Right atrium auricular region (tissue), 2 donors: ENCODE measurements at places on chromosomes 5 and 9.
A peak's percentile ranks its signal among the peaks of the same experiment; 100 is the strongest.

DNA sequence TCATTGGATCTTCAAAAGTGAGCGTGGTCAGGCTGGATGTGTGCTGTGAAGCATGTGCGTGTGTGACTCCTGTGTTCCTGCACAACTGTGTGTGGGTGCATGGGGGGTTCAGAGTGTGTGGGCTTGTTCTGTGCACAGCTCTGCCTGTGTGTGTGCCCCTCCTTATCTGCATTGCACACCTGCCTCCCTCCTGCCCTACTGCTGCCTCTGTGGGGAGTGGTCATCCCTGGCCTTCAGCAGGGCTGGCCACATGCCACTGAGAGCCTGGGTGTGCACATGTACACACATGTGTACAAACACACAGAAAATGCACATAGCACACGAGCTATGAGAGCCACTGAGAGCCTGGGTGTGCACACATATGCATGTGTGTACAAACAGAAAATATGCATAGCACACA lies 92.1 kb downstream of the CACNA1B start:
- H3K27me3 ChIP-seq: no peaks in the 10 kb centered on the region
- no peak overlapping the region for H3K4me3 ChIP-seq
- H3K4me1 ChIP-seq: no peaks in the 10 kb centered on the region
- H3K27ac ChIP-seq: no peak overlapping the region

- no peak overlapping the region for H3K27ac ChIP-seq
- no peaks in the 10 kb centered on the region for H3K4me1 ChIP-seq
- no peaks in the 10 kb centered on the region for H3K27me3 ChIP-seq
- no peak overlapping the region for H3K4me3 ChIP-seq
- DNase-seq: no peak
These were observed 830.4 kb downstream of the MAT2B start for GRCh38 chr5:164335837-164336236.

GRCh38 chr9:27701016-27701415 lies 127.7 kb upstream of the C9orf72 start:
- H3K4me3 ChIP-seq: no peak overlapping the region
- no peak for DNase-seq
- no peaks in the 10 kb centered on the region for H3K27me3 ChIP-seq
- no peaks in the 10 kb centered on the region for H3K36me3 ChIP-seq
- H3K27ac ChIP-seq: no peak overlapping the region

- H3K4me3 ChIP-seq: no peak overlapping the region
- no peak for DNase-seq
- H3K4me1 ChIP-seq: peaks cover 9% of the 10 kb centered on the region
- H3K27ac ChIP-seq: no peak overlapping the region
- H3K27me3 ChIP-seq: no peaks in the 10 kb centered on the region
These were observed 302.4 kb downstream of the RAB3C start for GRCh38 chr5:58885260-58885659.

DNA sequence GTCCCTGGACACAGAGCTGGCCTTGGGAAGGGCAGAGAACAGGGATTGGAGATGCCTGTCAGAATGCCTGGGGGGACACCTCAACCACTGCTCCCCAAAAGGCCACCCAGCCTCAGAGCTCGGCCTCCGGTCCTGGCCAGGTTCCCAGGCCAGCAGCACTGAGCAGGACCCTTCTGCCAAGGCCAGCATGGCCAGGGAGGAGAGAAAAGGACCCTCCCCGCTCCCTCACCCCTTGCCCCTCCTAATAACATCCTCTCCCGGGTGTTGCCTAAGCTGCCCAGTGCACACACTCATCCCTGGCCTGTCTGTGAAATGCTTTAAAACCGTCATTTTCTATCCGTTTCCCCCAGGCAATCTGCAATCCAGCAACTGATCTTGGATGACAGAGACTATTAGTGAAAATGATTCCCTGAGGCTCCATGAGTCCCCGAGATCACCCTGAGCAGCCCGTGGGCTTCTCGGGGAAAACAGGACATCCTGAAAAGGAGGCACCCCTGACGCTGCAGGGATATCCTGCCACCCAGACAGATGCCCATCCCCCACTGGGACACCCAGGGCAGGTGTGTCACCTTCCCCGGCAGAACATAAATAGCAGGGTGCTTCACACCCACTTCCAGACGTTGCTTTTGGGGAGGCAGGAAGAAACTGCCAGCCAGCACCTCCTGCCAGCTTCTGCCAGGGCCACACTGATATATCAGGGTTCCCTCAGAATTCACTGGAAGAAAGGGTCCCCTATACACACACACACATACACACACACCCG lies 75.3 kb downstream of the ADAMTS2 start:
- H3K4me1 ChIP-seq: peaks cover 76% of the 10 kb centered on the region
- no peak overlapping the region for H3K4me3 ChIP-seq
- peak overlapping the region; percentile 63 for H3K27ac ChIP-seq
- H3K36me3 ChIP-seq: no peaks in the 10 kb centered on the region
- H3K27me3 ChIP-seq: no peaks in the 10 kb centered on the region
- DNase-seq: no peak

DNA sequence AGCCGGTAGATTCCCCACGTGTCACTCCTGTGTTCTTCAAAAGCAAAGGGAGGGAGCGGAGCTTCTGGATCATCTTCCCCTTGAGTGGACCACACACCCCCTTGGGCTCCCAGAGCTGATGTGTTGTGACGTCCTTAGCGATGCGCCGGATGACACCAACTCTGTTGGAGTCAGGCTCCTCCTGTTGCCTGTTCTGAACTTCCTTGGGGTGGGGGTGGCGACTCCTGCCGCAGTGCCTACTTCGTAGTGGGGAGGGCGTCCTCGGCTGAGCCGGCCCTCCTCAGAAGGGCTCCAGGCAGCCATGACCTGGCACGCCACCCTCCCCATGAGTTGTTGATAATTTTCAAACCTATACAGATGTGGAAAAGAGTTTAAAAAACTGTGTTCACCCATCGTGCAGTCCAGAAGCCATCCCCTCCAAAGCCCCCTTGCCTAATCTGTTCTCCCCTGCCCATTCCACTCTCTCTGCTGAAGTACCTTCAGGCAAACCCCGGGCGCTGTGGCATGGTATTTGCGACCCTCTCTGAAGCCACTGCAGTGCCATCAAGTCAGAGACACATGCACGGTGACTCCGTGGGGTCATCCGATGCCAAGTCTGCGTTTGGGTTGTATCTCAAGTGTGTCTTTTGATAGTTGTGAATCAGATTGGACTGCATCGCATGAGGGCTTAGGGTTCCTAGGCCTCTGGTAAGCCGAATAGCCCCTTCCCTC lies 16.7 kb downstream of the EXOC3 start:
- H3K36me3 ChIP-seq: peaks cover 66% of the 10 kb centered on the region
- H3K4me1 ChIP-seq: no peaks in the 10 kb centered on the region
- no peaks in the 10 kb centered on the region for H3K27me3 ChIP-seq
- DNase-seq: no peak
- no peak overlapping the region for H3K27ac ChIP-seq
- no peak overlapping the region for H3K4me3 ChIP-seq

DNA sequence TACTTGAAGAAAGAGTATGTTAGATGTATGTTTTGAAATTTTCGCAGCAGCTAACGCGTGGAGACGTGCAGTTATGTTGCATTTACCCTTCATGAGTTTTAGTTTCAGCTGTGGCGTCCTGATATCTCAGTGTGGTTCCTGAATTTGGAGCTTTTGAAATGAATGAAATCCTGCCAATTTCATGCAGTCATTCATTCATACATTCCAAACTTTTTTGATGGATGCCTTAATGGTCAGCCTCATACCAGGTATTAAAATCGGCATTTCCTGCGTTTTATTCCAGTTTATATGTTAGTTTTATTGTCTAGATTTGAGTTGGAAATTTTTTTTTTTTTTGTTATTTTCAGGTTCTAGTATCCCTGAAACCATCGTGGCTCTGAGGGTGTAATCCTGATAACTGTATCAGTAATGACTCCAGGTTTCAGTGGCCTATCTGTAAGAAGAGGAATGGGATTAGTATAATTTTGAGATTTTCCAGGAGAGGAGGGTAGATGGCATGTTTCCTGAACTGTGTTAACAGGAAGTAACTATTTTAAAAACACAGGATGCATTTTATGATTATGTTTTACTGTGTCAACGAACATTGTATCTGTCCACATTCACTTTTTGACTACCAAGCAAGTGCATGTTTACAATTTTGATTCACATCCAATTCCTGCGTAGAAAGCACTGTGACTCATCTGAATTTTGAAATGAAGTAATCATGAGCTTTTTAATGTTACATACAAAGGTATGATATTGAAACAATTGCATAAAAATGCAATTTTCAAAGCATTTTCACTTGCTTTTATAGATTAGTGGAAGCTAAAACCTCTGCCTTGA lies 1.0 kb downstream of the FOCAD start:
- DNase-seq: no peak
- H3K4me1 ChIP-seq: no peaks in the 10 kb centered on the region
- peak overlapping the region; percentile 97 for H3K27ac ChIP-seq
- no peaks in the 10 kb centered on the region for H3K27me3 ChIP-seq

GRCh38 chr5:114437936-114438335 lies 76.1 kb downstream of the KCNN2 start:
- no peak overlapping the region for H3K4me3 ChIP-seq
- H3K27ac ChIP-seq: no peak overlapping the region
- H3K4me1 ChIP-seq: no peaks in the 10 kb centered on the region
- DNase-seq: no peak

- no peaks in the 10 kb centered on the region for H3K36me3 ChIP-seq
- DNase-seq: no peak
- no peaks in the 10 kb centered on the region for H3K4me1 ChIP-seq
- H3K4me3 ChIP-seq: no peak overlapping the region
These were observed 108.0 kb upstream of the PTGER4 start for GRCh38 chr5:40571729-40572128.

DNA sequence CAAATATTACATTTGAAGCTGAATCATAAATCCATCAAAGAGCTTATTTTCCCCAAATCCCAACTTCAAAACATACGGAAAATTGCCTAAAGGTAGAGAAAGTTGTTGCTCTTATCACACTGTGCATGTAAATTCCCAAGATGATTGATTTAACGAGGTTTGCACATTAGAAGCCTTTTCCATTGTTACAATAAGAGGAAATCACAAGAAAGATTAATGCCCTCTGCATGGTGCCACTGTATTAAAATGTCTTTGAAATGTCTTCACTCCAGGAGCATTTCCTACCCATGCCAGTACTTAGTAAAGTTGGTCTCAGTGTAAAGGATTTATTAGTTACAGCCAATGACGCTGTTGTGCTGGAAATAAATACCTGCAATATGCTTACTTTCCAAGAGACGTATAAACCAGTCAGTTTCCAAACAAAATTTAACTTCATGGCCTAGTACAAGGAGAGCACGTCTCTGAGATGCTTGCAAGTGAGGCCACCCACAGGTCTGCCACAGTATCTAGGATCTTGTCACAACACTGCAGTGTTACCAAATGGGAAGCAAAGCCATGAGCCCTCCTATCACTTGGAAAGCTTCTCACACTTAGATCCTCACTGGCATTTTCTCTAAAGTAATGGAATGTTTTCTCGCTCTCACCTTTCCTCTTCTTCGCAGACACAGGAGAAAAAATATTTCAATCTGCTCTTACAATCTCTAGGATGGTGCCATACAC lies 112.4 kb downstream of the CETN3 start:
- H3K4me1 ChIP-seq: no peaks in the 10 kb centered on the region
- no peaks in the 10 kb centered on the region for H3K27me3 ChIP-seq
- H3K4me3 ChIP-seq: no peak overlapping the region

GRCh38 chr5:68227532-68228160 lies 12.1 kb downstream of the PIK3R1 start:
- no peaks in the 10 kb centered on the region for H3K27me3 ChIP-seq
- no peak overlapping the region for H3K4me3 ChIP-seq
- H3K4me1 ChIP-seq: no peaks in the 10 kb centered on the region

DNA sequence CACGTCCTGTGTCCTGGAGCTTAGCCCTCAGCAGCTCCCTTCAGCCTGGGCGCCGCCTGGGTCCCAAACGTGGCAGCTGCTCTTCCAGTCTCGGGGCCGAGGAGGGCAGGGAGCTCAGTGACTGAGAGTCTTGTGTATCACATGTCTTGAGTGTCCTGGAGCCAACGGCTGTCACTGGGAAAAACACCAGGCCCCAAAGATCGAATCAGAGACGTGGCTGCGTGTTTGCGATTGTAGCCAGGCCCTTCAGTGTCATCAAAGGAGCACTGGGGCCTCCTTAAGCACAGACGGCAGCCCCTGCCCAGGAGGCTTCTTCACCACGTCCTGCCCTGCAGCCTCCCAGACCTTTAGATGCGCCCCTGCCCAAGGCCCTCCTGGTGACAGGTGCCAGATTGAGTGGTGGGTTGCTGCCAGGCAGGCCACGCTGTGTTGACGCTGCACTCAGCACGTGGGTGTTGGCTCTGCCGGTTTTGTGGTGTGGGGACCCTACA lies 5.7 kb upstream of the EXOC3 start:
- H3K36me3 ChIP-seq: no peaks in the 10 kb centered on the region
- no peak for DNase-seq
- H3K4me3 ChIP-seq: no peak overlapping the region
- H3K27ac ChIP-seq: no peak overlapping the region

GRCh38 chr5:4563400-4563799 lies 576.7 kb upstream of the ADAMTS16 start:
- no peak overlapping the region for H3K27ac ChIP-seq
- no peaks in the 10 kb centered on the region for H3K36me3 ChIP-seq
- no peak for DNase-seq
- H3K4me1 ChIP-seq: no peaks in the 10 kb centered on the region

- no peak for DNase-seq
- no peak overlapping the region for H3K4me3 ChIP-seq
- no peaks in the 10 kb centered on the region for H3K4me1 ChIP-seq
These were observed 330.4 kb upstream of the KLF4 start for GRCh38 chr9:107819772-107820565.

DNA sequence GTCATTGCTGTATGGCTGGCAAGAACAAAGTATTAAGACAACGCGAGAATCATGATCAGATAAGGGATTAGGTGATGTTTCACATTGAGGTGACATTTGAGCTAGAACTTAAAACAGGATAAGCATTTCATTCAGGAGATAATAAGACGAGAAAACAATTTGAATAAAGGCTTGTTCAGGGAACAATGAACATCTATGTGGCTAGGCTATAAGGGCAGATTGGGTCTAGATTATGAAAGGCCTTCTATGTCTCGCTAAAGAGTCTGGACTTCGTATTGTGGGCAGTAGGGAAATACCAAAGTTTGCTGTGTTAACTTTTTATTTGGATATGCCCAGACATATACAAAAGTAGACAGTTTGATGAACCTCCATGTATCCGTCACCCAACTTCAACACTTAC lies 6.9 kb downstream of the MRPL22 start:
- DNase-seq: no peak
- no peaks in the 10 kb centered on the region for H3K27me3 ChIP-seq
- H3K4me3 ChIP-seq: no peak overlapping the region
- H3K4me1 ChIP-seq: peaks cover 13% of the 10 kb centered on the region

GRCh38 chr9:130918101-130918825 lies 20.8 kb downstream of the FIBCD1 start:
- H3K36me3 ChIP-seq: no peaks in the 10 kb centered on the region
- no peaks in the 10 kb centered on the region for H3K4me1 ChIP-seq
- H3K27me3 ChIP-seq: no peaks in the 10 kb centered on the region
- H3K27ac ChIP-seq: no peak overlapping the region

DNA sequence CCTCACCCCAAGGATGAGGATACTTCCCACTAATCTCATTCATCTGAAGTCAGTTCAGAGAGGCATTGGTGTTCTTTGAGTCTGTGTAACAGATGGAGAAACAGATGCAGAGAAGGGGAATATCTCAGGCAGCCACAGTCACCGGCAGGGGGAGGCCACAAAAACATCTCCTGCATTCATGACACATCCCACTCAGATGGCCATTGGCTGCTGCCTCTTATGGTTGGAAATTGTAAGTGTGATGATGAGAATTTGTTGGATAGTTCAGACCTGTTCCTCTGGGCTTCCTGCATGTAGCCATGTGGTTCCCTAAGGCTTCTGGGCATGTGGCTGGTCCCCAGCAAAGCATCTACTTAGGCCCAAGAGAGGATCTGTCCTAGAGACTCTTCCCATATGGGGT lies 45.9 kb upstream of the GABRP start:
- H3K27ac ChIP-seq: no peak overlapping the region
- H3K4me1 ChIP-seq: no peaks in the 10 kb centered on the region
- DNase-seq: peak; percentile 4
- no peak overlapping the region for H3K4me3 ChIP-seq
- H3K27me3 ChIP-seq: no peaks in the 10 kb centered on the region
